ENCODE measurements at places on chromosomes 4 and X.
A peak's percentile ranks its signal among the peaks of the same experiment; 100 is the strongest.

DNA sequence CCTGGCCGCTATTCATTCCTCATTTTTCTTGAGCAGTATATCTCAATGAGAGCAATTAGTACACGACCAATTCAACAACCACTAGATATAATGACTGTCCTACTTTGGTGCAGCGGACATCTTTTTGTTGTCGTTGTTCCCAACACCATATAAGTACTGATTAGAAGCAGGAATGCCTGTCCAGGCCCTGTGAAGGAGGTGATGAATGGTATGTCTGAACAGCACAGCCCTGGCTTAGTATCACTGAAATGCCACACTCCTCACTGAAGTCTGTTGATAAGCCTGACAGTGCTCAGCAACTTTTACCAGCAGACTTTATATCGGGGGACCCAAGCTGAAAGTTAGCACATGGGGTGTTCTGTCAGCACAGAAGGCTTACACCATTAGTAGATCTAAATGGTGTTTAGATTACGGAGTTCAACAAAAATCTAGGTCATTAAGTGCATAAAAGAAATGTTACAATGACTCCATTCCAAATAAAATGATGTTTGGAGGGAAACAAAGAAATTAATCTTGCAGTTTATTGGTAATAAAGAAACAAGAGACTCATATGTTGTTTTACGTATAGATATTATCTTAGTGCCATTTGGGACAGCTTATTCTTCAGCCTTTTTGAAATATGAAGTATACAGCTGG is 228.3 kb upstream of the TTC29 start:
- H3K27me3 ChIP-seq, result no peaks in the 10 kb centered on the region
- H3K4me3 ChIP-seq, result no peak overlapping the region
- no peaks in the 10 kb centered on the region for H3K36me3 ChIP-seq
- H3K4me1 ChIP-seq, result no peaks in the 10 kb centered on the region

DNA sequence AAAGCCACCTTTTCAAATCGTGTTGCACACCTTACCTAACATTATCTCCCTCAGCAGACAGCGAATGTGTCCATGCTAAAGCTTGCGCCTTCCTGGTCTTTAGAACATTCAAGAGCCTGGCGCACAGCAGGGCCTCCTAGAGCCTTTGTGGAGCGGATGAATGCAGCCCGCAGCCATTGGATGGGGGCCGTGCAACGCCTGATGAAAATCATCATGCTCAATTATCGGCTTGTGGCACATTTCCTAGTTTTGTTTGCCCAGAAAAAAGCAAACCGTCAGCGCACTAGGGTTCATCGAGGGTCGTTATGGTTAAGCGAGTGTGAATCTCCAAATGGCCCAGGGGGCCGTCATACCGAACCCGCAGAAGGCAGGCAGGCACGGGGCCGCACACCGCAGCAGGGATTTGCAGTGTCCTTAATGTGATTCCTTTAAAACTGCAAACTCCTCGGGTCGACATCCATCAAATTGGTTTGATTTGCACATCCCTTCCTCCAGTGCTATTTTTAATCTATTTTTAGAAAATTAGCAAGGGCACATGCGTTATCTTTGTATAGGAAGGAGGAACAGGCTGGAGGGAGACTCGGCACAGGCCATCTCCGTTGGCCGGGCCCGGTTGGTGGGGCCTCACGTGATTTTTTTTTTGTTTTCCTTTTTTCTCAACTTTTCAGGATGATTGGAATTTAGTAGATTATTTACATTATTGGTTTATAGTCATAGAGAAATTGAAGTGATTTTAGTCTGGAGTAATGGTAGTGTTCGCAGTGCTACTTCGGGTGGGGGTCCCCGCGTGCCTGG is 53.1 kb downstream of the ABLIM2 start:
- ATAC-seq, result no peak
- no peak overlapping the region for H3K4me3 ChIP-seq
- H3K4me1 ChIP-seq, result no peaks in the 10 kb centered on the region
- H3K36me3 ChIP-seq, result no peaks in the 10 kb centered on the region

DNA sequence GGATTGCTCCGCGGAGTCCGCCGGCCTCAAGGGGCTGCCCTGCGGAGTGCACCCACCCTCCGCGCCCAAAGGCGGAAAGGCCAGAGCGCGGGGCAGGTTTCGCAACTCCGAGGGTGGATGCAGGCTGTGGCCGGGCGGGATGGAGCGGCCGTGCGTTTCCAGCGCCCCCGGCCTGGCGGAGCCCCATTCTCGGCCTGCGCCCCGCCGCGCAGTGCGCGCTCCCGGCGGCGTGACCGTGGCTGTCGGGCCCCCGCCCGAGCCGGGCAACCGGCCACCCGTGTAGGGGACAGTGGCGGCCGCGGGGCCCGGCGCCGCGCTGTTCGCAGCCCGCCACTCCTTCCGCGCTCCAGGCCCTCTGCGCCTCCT is 331 bp downstream of the SETD7 start:
- H3K36me3 ChIP-seq, result no peaks in the 10 kb centered on the region
- H3K27ac ChIP-seq, result peak overlapping the region; percentile 94
- no peaks in the 10 kb centered on the region for H3K27me3 ChIP-seq
- peak overlapping the region; percentile 95 for H3K4me3 ChIP-seq

DNA sequence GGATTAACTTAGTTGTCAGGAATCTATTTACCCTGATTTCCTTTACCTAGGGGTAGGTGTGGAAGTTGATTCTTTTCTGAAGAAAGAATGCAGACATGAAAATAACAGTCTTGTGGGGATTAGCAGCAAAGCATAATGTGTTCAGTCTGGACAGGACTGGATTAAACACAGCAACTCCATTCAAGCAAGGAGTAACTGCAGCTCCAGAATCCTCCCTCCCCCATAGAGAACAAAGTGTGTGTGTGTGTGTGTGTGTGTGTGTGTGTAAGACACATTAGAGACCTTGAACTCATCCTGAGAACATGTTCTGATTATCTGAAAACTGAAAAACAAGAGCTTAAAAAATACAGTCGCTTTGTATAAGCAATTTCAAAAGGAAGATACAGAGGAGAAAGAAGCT is 9.3 kb downstream of the C4orf54 start:
- no peak overlapping the region for H3K4me3 ChIP-seq
- no peaks in the 10 kb centered on the region for H3K4me1 ChIP-seq
- no peaks in the 10 kb centered on the region for H3K27me3 ChIP-seq
- no peaks in the 10 kb centered on the region for H3K36me3 ChIP-seq

DNA sequence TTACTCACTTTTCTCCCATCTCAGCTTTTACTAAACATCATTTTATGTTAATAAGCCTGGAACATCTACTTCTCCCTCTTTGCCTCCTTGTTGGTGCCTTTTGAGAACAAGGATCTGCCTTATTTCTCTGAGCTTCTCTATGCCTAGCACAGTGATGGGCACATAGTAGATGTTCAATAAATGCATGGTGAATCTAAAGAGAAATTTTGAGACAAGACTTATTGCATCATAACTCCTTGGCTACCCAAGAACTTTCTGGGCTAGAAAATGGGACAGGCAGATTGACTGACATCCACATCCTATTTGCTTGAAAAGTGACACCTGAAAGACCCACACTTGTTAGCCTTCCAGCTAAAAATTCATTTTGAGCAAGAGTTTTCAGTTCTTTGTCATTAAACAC is 87.2 kb upstream of the TFDP3 start:
- no peaks in the 10 kb centered on the region for H3K36me3 ChIP-seq
- no peak for ATAC-seq
- no peak overlapping the region for H3K4me3 ChIP-seq
- no peak overlapping the region for H3K27ac ChIP-seq
- no peaks in the 10 kb centered on the region for H3K4me1 ChIP-seq
- no peaks in the 10 kb centered on the region for H3K27me3 ChIP-seq

- H3K27me3 ChIP-seq, result no peaks in the 10 kb centered on the region
- H3K36me3 ChIP-seq, result no peaks in the 10 kb centered on the region
- H3K27ac ChIP-seq, result no peak overlapping the region
- ATAC-seq, result no peak
Observed at GRCh38 chr4:62930884-62931283, 1478.4 kb downstream of the TECRL start.

DNA sequence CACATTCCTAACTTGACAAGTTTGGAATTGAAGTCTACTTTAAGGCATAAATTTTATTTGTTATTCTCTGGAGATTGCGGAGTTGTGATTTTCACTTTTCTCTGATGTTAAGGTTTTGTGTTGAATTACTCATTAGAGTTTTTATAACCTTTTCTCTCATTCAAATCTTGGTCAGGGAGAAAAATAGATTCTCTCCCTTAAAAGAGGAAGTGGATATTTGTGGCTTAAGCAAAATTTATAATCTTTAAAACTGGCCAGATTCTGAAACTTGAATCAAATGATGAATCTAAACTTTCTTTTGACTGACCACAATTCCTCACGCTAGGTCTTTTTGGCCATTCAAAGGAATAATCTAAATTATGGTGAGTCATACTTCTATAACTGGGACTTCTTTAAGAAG is 361.4 kb downstream of the TEX13C start:
- H3K27me3 ChIP-seq, result no peaks in the 10 kb centered on the region
- H3K27ac ChIP-seq, result no peak overlapping the region
- no peak overlapping the region for H3K4me3 ChIP-seq
- ATAC-seq, result no peak
- H3K4me1 ChIP-seq, result no peaks in the 10 kb centered on the region
